Esophagus squamous epithelium (tissue), 5 donors: ENCODE measurements at places on chromosomes 7 and 10. TPM values are rescaled to one million over a fixed set of nuclear protein-coding genes. Genes with fewer than 3 reads are reported as not detected.

The SLC18A2 gene
- 2.9 TPM for total RNA-seq

The NAT16 gene
- not detected for total RNA-seq

The KIAA1549 gene
- total RNA-seq: 0.11 TPM

The STRIP2 gene
- total RNA-seq: 1.4 TPM

The ZNF425 gene
- 1.8 TPM for total RNA-seq

The PRPF18 gene
- total RNA-seq: 40.7 TPM

The ASZ1 gene
- total RNA-seq: not detected

The ARL5B gene
- total RNA-seq: 12.4 TPM

The PDSS1 gene
- total RNA-seq: 21.1 TPM

The IL15RA gene
- 7.5 TPM for total RNA-seq

The SPDYE3 gene
- total RNA-seq: not detected

The CRYGN gene
- not detected for total RNA-seq

The PRSS2 gene
- total RNA-seq: not detected

The ZNF467 gene
- 1.4 TPM for total RNA-seq

The PAPOLB gene
- not detected for total RNA-seq

The C10orf62 gene
- not detected for total RNA-seq

The TMEM273 gene
- 20.6 TPM for total RNA-seq

The RARRES2 gene
- total RNA-seq: 1.1 TPM

The EBF3 gene
- total RNA-seq: 2.9 TPM

The ATOH7 gene
- not detected for total RNA-seq

The CAV1 gene
- 21.7 TPM for total RNA-seq

The GUSB gene
- total RNA-seq: 22.7 TPM

The PLEKHS1 gene
- total RNA-seq: not detected

The BICC1 gene
- 0.11 TPM for total RNA-seq

The P4HA1 gene
- 13.8 TPM for total RNA-seq

The CLRN3 gene
- total RNA-seq: not detected

The MRPL43 gene
- total RNA-seq: 66.0 TPM

The MDFIC gene
- 19.8 TPM for total RNA-seq

The NEURL1 gene
- total RNA-seq: not detected

The HOXA7 gene
- total RNA-seq: 0.48 TPM

The BMPER gene
- 0.76 TPM for total RNA-seq

The SEPHS1 gene
- total RNA-seq: 30.9 TPM

The ANKRD61 gene
- total RNA-seq: 0.26 TPM

The ASNS gene
- total RNA-seq: 19.8 TPM

The LEP gene
- total RNA-seq: not detected
